ENCODE measurements at places on chromosomes 5 and 9.

- DNase-seq = no peak
These were observed 1.1 kb downstream of the VLDLR start for GRCh38 chr9:2622461-2623287.

DNA sequence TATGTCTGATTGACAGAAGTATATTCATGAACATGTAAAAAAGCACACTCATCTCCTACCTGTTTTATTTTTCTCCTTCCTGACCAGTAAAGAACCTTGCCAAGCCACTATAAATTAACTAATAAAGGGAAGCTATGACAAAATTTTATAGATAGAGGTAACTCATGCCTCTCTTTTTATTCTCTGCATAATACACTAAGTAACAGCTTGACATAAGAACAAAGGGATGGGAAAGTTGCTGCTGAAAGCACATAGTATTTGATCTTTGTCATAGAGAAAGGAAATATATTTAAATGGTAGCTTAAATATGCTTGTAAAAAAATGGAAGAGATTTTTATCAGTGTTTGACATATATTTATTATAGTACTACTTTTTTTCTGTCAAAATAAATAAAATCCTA is 1065.7 kb upstream of the CDH9 start:
- DNase-seq = no peak

DNA sequence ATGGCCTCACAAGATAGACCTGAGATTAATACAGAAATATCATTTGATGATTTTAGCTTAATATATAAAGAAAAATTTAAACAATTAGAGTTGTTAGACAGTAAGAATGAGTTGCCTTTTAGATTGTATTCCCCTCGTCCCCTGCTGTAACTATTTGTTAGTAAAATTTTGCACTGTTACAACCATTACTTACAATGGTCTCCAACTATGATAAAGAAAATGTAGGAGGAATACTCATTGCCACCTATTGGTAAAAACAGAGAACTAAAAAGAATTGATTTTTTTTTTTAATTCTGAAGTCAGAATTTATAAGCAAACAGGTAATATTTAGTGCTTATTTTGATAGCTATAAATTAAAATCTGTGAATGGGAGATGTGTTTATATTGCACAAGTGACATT is 937.6 kb downstream of the TLE4 start:
- DNase-seq = no peak

DNA sequence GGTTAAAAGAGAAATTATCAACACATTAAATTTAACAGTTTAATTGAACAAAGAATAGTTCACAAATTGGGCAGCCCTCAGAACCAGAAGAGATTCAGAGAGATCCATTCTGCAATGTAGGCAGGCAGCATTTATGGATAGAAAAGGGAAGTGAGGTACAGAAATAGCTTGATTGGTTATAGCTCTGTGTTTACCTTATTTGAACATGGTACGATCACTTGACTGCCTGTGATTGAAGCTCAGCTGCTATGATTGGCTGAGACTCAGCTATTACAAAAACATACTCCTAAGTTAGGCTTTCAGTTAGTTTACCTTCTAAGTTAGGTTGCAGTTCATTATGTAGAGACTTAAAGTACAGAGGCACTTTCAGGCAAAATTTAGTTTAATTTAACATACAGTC is 7.3 kb downstream of the CNTRL start:
- no peak for DNase-seq

GRCh38 chr9:7094052-7094451 is 336.3 kb downstream of the KDM4C start:
- no peak for DNase-seq

- no peak for DNase-seq
These were observed 724.6 kb upstream of the TYRP1 start for GRCh38 chr9:11968631-11969030.

DNA sequence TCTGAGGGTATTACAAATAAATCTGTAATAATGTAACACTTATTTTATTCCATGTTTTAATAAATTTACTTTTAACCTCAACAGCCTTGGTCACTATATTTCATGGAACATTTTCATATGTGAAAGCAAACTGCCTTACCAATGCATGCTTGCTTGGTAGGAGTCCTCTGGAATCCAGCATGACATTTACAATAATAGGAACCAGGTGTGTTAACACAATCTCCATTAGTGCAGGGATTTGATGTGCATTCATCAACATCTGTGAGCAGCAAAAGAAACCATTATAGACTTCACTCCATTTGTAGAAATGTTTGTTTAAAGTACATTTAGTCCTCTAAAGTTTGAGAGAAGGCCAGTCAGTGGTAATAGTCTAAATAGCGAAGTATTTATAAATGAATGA is 159.4 kb downstream of the FBN2 start:
- no peak for DNase-seq

DNA sequence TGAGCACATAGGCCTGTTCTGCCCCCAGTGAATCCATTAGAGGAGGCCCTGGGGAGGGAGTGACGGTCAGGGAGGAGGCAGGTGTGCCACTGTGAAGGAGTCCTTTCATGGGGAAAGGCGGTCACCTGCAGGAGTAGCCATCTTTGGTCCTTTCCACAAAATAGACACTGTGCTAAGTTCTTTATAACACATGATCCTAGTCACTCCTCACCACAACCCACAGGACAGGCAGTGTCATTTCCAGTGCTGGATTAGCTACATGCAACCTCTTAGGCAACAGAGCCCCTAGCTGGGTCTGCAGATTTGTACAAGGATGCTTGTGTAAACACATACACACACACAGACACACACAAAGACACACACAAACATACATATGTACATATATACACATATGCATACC is 18.3 kb downstream of the DOCK2 start:
- no peak for DNase-seq

Measured in hippocampal formation (tissue), 2 donors.